Stimulated activated CD4-positive, alpha-beta T cell treated with anti-CD3 and anti-CD28 coated beads, Interleukin-12 subunit alpha, Interleukin-12 subunit beta, amount 100 ng/mL, for 24 hours (primary cell): ENCODE measurements at places on chromosomes 13 and 19.
A peak's percentile ranks its signal among the peaks of the same experiment; 100 is the strongest.

- no peak for DNase-seq
These were observed 45.6 kb downstream of the ANKRD10 start for GRCh38 chr13:110869231-110869804.

GRCh38 chr19:45253396-45254027 is 2.4 kb downstream of the MARK4 start:
- DNase-seq, result no peak

DNA sequence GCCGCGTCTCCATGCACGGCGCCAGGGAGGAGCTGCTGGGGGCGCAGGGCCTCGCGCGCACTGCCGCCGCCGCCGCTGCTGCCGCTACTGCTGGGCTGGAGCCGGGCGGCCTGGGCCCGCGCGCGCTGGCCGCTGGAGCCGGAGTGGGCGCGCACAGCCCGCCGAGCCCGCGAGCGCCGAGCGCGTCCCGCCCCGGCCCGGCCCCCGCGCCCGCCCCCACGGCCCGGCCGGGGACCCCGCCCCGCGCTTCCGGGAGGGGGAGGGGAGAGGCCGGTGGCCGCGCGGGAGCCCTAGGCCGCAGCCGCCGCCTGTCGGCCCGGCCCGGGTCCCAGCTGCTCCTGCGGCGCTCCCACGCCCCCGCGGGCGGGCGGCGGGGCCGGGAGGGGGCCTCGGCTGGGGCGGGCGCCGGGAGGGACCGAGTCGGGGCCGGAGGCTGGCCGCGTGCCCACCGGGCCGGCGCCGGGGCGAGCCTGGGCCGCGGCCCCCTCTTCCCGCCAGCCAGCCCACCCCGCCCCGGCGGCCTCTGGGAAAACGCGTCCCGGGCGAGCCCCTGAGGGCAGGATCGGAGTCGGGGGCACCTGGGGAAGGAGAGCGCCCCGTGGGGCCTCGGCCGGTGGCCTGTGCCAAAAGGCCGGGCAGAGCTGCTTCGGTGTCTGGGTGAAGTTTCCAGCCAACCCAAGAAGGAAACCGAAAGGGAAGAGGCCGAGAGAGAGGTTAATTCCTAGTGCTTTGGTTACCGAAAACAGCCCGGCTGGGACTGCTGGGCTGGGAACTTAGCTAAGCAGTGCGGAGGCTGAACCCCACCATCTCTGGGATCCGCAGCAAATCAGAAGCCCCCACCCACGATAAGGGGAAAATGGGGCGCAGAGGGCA is at the start of gene STK24:
STK24 (minus strand) TSS at position 145 of the 873 bp plus-strand sequence. CDS start 321 bp downstream, outside the sequence.
- DNase-seq, result no peak

DNA sequence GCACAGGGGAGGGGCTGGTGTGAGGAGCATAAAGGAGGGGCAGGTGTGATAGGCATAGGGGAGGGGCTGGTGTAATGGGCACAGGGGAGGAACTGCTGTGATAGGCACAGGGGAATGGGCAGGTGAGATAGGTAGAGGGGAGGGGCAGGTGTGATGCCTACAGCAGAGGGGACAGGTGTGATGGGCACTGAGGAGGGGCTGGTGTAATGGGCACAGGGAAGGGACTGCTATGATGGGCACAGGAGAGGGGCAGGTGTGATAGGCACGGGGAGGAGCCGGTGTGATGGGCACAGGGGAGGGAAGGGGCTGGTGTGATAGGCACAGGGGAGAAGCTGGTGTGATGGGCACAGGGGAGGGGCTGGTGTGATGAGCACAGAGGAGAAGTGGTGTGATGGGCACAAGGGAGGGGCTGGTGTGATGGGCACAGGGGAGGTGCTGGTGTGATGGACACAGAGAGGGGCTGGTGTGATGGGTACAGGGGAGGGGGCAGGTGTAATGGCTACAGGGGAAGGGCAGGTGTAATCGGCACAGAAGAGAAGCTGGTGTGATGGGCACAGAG is 39.5 kb upstream of the POP4 start:
- no peak for DNase-seq

- DNase-seq, result no peak
These were observed 1.2 kb downstream of the GNG14 start for GRCh38 chr19:12689012-12689411.

DNA sequence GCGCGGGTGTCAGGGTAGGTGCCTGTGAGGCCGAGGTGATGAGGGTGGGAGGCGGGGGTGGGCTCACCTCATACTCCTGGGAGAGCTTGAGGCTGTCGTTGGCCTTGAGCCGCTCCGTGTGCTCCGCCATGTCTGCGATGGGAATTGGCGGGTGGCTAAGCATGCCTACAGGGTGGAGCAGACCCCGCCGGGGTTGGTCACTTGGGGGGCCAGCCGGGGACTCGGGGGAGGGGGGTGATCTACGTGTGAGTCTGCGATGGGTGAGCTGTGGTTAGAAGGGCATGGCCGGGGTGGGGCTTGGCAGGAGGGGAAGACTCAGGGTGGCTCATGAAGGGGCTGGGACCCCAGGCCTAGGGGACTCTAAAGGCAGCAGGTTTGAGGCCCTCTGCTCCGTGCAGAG is 125.2 kb downstream of the PTPRS start:
- DNase-seq, result no peak

GRCh38 chr13:100954430-100955305 is 280.1 kb upstream of the TMTC4 start:
- DNase-seq, result no peak

DNA sequence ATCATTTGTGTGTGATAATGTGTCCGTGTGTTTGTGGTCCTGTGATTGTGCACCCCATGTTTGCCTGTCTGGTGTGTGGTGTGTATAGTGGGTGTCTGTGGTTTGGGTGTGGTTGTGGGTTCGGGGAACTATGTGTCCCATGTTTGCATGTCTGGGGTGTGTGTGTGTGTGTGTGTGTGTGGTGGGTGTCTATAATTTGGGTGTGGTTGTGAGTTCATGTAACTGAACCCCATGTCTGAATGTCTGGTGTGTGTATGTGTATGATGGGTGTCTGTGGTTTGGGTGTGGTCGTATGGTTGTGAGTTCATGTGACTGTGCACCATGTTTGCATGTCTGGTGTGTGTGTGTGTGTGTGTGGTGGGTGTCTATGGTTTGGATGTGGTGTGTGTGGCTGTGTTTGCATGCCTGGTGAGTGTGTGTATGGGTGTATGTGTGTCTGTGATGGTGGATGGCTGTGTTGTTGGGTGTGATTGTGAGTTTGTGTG is 11.1 kb upstream of the NFIX start:
- DNase-seq, result no peak

- peak; percentile 33 for DNase-seq
These were observed 4.3 kb downstream of the FAAP24 start for GRCh38 chr19:32976223-32976805.

GRCh38 chr19:12648088-12648487 is 18.5 kb downstream of the MAN2B1 start:
- no peak for DNase-seq

GRCh38 chr19:16075430-16076153 is 703 bp upstream of the TPM4 start:
- DNase-seq, result no peak

DNA sequence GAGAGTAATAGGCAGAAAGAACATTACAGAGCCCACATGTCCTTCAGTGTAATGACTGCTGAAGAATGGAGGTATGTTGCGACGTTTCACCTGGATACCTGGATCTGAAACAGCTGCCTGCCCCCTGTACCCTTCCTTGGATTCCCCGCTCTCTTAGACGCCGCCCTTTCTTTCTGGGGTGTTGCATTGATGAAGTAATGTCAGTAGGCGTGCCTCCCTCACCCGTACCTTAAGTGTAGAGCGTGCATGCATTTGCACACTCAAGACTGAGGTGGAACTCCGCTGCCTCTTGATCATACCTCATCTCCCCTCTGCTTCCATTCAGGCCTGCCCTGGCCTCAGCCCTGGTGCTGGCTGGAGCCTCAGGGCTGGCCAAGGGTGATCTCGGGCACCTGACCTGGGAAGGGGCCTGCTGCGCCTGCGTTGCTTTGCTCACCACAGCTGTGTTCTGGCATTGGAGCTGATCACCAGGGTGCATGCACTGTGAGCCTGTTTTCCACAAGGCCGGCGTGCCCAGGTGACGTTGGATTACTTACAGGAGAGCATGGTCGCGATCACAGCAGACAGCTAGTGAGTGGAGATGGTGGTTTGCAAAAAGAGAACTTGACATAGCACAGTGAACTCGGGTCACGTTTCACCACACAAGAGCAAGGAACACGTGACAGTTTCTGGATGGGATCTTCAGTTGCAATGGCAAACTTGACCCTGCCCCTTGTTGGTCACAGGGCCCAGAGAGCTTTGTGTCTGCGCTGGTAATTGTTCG is 99.0 kb downstream of the ARHGEF7 start:
- no peak for DNase-seq

- no peak for DNase-seq
These were observed 39.3 kb downstream of the EFNA2 start for GRCh38 chr19:1324806-1325567.

DNA sequence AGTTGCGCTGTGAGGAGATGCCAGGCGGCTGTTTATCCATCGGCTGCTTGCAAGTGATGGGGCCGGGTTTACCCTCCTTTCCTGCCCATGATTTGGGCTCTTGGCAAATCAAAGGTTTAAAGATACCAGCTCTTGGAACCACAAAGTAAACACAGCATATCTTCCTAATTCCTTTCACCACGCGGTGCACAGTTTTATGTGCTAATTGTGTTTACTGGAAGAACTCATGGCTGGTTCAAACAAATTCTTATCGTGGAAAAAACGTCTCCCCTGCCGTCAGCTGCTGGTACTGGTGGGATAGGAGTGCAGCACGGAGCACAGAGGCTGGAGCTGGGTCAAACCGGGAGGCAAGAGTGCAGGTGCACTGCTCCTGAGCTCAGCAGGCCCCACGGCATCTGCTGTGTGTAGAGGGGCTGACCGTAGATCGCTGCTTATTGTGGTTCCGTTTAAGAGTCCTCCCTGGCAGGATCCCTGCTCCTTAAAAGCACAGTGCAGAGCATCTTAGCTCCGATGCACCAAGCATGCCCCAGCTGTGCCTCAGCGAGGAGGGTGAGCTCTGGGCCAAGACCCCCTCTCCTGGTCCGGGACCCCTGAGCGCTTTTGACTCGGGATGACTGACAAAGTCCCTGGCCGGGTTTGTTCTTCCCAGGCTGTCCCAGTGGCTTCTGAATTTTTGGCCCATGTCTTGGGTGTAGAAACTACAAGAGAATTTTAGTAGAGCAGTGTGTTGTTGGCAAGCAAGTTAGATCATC is 51.3 kb upstream of the GAS6 start:
- no peak for DNase-seq

- no peak for DNase-seq
These were observed 1.0 kb upstream of the ZBTB32 start for GRCh38 chr19:35703343-35703742.

- no peak for DNase-seq
These were observed 12.3 kb downstream of the SLC7A1 start for GRCh38 chr13:29583073-29583785.

GRCh38 chr19:2454962-2455850 is 1.6 kb downstream of the LMNB2 start:
- DNase-seq, result no peak

DNA sequence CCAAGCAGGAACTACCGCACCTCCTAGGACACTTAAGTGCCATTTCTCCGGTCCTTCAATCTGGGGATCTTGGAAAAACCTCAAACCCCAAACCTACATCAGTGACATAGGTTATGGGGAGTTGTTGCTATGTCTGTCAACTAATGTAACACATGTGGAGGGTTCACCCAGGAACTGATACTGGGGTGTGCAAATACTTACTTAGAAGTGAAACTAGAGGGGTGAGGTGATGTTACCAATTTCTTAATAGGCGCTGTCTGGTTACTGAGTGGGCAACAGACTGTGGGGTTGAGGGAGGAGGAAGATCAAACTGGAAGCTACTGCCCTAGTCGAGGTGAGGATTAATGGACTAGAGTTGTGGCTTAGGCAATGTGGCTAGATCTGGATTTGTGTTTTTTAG is 1.9 kb downstream of the ZNF586 start:
- DNase-seq, result no peak

DNA sequence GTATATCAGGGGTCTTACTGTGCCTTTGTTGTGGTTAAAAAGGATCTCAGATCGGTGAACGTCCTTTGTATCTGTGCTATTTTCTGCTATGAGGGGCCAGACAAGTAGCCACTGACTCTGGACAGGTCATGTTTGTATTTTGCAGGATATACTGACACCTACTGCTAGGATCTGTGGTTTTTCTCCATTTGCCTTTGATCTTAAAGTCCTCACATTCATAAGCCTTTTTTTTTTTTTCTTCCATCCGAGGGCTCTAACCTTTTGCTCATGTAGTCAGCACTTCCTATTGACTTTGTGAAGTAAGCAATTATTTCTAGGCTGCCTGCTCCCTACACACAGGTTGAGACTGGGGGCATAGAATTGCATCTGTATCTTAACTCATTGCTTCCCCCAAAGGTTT is 106.2 kb downstream of the SLITRK5 start:
- DNase-seq, result no peak

- DNase-seq, result no peak
These were observed 3.8 kb upstream of the LILRA5 start for GRCh38 chr19:54316746-54317107.

GRCh38 chr13:31166591-31166990 is 4.9 kb upstream of the HSPH1 start:
- no peak for DNase-seq

DNA sequence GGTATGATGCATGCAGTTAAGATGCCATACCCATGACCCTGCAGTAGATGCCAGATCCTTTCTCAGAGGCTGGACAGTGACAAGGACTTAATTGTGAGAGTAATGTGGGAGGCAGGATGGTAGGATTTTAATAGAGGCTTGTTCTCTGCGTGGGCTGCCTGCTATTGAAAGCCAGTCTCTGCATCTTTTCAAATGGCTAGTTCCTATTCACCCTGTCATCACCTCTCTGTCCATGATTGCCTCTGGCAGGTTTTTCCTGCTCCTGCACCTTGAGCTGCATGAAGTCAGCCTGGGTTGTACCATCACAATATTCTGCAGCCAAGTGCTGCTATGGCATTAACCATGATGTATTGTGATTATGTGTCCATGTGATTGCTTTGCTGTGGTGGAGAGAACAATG is 440.5 kb downstream of the ITGBL1 start:
- DNase-seq, result no peak

- peak; percentile 52 for DNase-seq
These were observed at the start of gene LIN7B for GRCh38 chr19:49113762-49114629. Gene LIN7B (plus strand): TSS chr19:49114370. CDS start chr19:49114405, 35 bp downstream.

DNA sequence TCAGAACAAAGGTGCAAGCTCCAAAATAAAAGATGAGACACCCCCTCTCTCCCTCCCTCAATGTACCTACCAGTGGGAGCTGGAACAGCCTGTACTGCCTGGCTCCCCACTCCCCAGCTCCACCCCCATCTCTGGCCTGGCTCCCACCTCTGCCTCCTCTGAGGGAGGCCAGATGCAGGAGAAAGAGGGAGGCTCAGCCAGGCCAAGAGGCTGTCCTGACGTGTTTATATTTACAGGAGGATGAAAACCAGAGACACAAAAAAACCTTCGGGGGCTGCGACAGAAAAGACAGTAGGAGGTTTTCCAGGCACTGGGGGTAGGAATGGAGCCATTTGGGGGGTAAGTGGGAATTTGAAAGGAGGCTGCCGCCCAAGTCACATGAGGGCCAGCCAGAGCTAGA is 19.7 kb downstream of the ARHGEF18 start:
- no peak for DNase-seq

- DNase-seq, result no peak
These were observed 24.2 kb downstream of the GADD45B start for GRCh38 chr19:2500156-2500555.
